ENCODE measurements at places on chromosomes 6 and 20. TPM values are rescaled to one million over a fixed set of nuclear protein-coding genes. Genes with fewer than 3 reads are reported as not detected.

Gene PRDM1
- 0.87 TPM for total RNA-seq

Gene RIPPLY2
- total RNA-seq, result not detected

Gene CST4
- total RNA-seq, result not detected

Gene GNMT
- total RNA-seq, result 0.97 TPM

Gene ZKSCAN3
- 4.0 TPM for total RNA-seq

Gene SOX18
- total RNA-seq, result 38.4 TPM

Gene KIAA0408
- total RNA-seq, result 3.2 TPM

Gene C6orf141
- not detected for total RNA-seq

Gene PDE10A
- total RNA-seq, result 15.7 TPM

Gene SNAP25
- total RNA-seq, result not detected

Gene SLC35F1
- total RNA-seq, result 5.8 TPM

Gene SNRNP48
- total RNA-seq, result 16.2 TPM

Gene TUBB1
- total RNA-seq, result 0.27 TPM

Gene WFDC10B
- not detected for total RNA-seq

Gene GCNT2
- 51.9 TPM for total RNA-seq

Gene TMEM63B
- 44.5 TPM for total RNA-seq

Gene CLIC1
- 102 TPM for total RNA-seq

Gene RPS6KA2
- total RNA-seq, result 55.5 TPM

Gene SNPH
- total RNA-seq, result 8.5 TPM

Gene SIRPD
- total RNA-seq, result not detected

Gene EPB41L1
- 21.5 TPM for total RNA-seq

Gene TSHZ2
- total RNA-seq, result 4.2 TPM

Gene GGTLC1
- total RNA-seq, result not detected

Gene BTNL2
- total RNA-seq, result not detected

Gene PHACTR3
- total RNA-seq, result 9.9 TPM

Gene CDSN
- total RNA-seq, result not detected

Gene CFAP206
- 0.11 TPM for total RNA-seq

Gene PGC
- not detected for total RNA-seq

Gene FERMT1
- 1.5 TPM for total RNA-seq

Gene LAMA2
- 119 TPM for total RNA-seq

Gene BANF2
- not detected for total RNA-seq

Gene NNAT
- total RNA-seq, result 0.19 TPM

Gene DSP
- 305 TPM for total RNA-seq

Gene ALDH8A1
- total RNA-seq, result not detected

Gene PAX1
- total RNA-seq, result not detected

Gene WFDC12
- total RNA-seq, result not detected

Gene PRSS35
- total RNA-seq, result not detected

Gene RNF144B
- total RNA-seq, result 18.2 TPM

Gene HCRTR2
- not detected for total RNA-seq

Gene TTI1
- 12.4 TPM for total RNA-seq

Gene RIMS1
- 1.3 TPM for total RNA-seq

Gene LAMA5
- total RNA-seq, result 89.3 TPM

Gene GPSM3
- 6.3 TPM for total RNA-seq

Gene ZNF831
- 0.11 TPM for total RNA-seq

Data from Right ventricle myocardium inferior (tissue), 1 donor.